ENCODE measurements at places on chromosomes 12 and 14.

DNA sequence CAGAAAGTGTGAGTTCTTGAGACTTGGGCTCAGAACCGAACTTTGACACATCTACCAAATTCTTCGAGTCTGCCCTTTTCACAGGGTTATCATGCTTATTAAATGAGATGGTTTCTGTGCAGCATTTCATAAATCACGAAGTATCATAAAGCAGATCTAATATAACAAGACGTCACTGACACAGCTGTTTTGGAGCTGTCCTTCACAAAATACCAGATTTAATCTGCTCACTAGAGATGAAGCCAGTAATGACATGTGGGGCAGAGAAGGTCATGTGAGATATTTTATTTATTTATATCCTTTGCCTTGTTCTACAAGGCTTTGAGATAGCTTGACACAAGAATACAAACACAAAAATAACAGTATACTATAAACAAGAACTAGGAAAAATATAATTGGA is 127.0 kb downstream of the RPAP3 start:
- DNase-seq, result no peak

GRCh38 chr12:116397148-116397547 is 119.7 kb upstream of the MED13L start:
- DNase-seq, result no peak

- DNase-seq, result no peak
Measured at GRCh38 chr14:55401751-55402150, 9.9 kb downstream of the ATG14 start.

GRCh38 chr12:28427046-28427445 is 236.8 kb downstream of the CCDC91 start:
- no peak for DNase-seq

GRCh38 chr12:26204612-26205289 is 9.4 kb downstream of the SSPN start:
- no peak for DNase-seq

- DNase-seq, result no peak
Measured at GRCh38 chr12:56641219-56641618, 4.6 kb downstream of the ATP5F1B start.

DNA sequence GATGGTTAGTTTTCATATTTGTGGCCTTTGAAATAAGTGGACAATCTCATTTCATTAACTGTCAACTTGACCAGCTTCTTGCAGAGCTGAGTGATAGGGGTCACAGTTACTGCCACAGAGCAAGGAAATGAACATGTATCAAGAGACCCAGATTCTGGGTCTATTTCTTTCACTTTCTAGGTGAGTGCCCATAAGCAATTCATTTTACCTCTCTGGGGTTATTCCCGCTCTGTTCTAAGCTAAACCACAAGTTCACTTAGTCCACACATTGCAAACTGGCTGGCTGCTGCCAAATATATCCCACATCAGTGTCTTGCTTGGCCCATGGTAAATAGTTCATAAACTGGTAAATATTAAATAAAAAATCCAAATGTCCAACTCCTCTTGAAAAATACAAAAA is 29.9 kb downstream of the GPHB5 start:
- DNase-seq, result no peak

GRCh38 chr12:112779181-112779580 is 12.4 kb upstream of the RPH3A start:
- DNase-seq, result no peak

GRCh38 chr12:14858513-14858912 is 15.2 kb upstream of the ART4 start:
- DNase-seq, result no peak

GRCh38 chr14:101196051-101196712 is 292.7 kb upstream of the RTL1 start:
- DNase-seq, result no peak

DNA sequence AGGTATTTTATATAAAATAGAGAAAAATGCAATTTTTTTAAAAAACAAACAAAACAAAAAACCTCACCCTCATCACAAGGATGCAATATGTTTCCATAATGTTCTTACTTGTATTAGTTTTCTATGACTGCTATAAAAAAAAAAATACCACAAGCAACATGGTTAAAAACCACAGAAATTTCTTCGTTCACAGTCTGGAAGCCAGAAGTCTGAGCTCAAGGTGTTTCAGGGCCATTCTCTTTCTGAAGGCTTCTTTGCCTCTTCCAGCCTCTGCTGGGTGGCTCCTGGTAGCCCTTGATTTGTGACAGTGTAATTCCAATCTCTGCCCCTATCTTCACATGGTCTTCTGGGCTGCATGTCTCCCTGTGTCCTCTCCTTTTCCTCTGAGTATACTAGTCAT is 21.5 kb upstream of the SSTR1 start:
- no peak for DNase-seq

DNA sequence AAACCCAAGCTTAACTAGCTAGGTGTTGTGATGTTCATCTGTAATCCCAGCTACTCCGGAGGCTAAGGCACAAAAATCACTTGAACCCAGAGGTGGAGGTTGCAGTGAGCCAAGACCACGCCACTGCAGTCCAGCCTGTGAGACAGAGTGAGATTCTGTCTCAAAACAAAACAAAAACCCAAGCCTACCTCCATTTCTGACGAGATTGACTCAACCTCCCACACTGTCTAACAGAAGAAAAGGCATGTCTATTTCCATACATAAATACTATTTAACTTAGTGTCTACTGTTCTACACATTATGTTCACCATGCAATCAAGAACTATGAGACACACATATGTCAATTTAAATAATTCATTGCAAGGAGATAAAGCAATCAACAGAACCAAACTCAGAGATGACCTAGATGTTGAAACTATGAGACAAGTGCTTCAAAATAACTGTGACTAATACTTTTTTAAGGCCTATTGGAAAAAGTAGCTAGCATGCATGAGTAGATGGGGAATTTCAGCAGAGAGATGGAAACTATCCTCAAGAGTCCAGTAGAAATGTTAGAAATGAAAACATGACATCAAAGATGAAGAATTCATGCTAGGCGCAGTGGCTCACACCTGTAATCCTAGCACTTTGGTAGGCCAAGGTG is 75.9 kb upstream of the DHRS4 start:
- no peak for DNase-seq

DNA sequence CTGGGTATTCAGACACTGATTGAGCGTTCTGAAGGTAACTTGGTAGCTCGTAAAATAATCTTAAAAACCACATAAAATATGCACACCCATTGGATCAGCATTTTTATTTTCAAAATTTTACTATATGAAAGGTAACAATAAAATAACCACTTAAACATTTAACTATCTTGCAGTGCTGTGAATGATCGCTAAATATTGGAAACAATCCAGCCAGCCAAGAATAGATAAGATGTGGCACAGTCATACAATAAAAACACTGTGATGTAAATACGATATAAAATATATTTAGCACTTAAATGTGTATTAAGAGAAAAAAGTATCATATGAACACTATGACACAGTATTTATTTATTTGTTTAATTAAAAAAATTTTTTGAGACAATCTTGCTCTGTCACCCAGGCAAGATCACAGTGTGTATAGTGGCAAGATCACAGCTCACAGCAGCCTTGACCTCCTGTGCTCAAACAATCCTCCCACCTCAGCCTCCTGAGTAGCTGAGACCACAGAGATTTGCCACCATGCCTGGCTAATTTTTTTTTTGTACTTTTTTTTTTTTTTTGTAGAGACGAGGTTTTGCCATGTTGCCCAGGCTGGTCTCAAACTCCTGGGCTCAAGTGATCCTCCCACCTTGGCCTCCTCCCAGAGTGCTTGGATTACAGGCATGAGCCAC is 39.4 kb downstream of the SDR9C7 start:
- no peak for DNase-seq

DNA sequence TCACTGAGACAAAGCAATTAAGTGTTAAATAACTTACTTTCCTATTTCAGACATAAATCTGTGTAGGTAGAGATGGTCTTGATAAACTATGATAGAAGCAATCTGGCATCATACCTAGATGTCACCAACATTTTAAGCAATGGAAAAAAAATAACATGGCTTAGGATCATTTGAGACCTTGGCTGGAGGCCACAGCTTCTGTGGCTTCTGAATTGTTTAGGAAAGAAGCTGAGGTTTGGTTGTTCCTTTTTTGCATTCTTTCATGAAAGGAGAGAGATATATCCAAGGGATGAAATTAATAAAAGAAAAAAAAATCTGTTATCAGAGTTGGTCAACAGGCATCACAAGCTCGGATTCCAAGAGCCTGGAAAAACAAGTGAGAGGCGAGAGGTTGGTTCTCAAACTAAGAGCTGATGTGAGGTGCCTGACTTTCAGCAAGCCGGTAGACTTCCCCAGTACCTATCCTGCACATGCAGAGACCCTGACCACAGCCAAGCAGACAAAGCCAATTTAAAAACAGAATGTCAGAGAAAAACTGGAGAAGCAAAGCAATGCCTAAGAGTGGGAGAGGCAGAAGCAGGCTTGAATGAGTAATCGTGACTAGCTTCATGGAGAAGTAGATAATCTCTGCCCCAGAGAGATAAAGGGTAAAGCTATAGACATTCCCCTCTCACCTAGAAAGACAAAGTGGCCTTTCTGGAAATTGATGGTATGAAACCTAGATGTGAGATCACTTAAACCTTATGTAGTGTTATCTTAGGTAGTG is 43.4 kb upstream of the ST8SIA1 start:
- DNase-seq, result no peak

DNA sequence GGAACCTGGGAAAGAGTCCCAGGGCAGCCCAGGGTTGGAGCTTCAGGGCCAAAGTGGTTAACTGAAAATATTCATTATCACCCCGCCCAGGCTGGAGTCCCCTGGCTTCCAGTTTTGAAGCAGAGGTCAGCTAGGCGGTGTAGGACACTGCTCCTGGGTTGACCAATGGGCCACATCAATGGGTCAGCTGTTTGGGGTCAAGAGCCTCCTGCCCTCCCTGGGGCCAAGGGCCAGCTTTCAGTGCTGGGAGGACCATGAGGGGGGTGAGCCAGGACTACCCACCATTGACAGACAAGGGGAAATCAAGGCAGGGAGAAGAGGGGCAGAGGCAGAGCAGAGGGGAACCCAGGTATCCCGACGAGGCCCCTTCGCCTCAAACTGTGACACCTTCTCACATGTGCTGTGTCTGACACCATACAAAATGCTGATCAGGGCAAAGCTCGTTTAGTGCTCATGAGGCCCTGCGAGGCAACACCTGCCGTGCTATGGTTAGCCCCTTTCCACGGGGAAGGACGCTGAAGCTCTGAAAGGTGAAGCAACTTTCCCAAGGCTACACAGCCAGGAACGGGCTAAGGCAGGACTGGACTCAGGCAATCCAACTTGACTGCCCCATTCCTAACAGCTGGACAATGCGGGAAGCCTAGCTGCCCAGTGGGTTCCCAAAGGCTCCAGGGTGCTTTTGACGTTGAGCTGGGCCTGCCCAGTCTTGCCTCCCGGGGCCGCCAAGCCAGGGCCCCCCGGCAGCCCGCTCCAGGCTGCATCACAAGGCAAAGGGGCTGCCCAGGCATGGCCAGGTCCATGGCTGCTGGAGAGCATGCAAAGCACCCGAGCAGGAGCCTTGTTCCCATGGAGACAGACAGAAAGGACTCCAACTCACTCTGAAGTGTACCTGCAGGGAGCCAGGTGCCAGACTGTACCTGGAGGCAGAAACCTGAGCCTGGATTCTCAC is 2.0 kb downstream of the SYNE3 start:
- no peak for DNase-seq

GRCh38 chr12:103257763-103258162 is 238.0 kb downstream of the C12orf42 start:
- DNase-seq, result no peak

GRCh38 chr12:96570579-96570978 is 81.2 kb downstream of the CFAP54 start:
- no peak for DNase-seq

DNA sequence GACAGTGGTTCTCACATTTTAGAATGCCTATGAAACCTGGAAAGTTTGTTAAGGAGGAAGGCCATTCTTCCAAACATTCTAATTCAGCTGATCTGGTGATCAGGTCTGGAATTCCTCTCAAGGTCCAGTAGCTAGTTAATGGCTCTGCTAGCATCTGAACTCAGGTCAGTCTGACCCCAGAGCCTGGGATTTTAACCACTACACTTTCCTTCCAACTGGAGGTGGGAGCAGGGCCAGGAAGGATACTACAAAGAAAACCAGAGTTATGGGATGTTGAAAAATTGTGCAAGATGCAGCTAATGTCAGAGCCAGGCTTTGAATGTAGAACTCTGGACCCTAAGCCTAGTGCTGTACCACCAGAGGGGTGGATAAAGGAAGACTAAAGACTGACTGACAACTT is 73.6 kb upstream of the NID2 start:
- no peak for DNase-seq

DNA sequence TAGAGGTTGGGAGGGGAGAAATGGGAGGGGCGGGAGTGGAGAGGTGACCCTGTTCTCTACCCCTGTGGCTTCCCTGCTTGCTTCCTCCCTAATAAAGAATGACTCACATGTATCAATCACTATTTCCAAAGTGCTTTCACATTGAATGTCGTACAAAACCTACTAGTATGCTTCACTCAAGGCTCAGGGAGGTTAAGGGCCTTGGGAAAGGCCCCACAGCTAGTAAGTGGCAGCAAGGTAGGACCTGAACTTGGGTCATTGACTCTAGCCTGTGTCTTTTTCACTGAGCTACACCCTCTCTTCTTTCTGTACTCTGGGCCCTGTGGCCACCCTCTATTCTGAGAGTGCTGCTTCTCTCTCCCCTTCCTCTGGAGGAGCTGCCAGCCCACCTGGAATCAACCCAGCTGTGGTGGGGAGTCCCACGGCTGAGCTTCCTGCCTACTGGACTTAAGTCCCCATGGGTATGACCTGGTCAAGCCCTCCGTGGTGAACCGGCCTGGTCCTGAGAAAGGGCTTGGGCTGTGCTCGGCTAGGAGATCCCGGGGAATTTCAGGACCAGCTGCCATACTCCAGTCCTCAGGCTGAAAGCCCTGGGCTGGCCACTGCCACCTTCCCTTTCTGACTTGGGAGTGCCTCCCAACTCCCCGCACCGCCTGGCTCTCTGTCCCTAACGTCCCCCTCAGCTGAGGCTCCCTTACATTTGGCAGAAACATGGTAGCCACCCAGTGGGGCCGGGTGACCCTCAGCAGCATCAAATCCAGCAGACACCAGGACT is 13.0 kb downstream of the SLC48A1 start:
- DNase-seq, result no peak

DNA sequence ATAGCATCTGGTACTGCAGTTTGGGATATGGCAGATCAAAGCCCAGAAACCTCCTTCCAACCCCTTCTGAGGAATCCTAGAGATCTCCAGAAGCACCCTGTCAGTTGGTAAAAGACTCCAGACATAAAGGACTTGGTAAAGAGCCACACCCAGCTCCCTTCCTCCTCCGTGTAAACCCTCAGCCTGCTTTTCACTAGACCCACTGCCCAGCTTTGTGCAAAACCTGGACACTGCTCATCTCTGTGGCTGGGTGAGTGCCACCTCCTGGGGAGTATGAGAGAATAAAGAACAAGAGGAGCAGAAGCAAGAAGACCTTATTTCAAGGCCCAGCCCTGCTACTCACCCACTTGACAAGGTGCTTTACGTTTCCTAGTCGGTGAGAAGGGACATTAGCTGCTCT is 33.0 kb downstream of the ANO2 start:
- no peak for DNase-seq

GRCh38 chr14:104999361-104999760 is 13.8 kb downstream of the CLBA1 start:
- DNase-seq, result no peak

Data from stimulated activated CD4-positive, alpha-beta T cell treated with anti-CD3 and anti-CD28 coated beads, Interleukin-12 subunit alpha, Interleukin-12 subunit beta, amount 100 ng/mL, for 24 hours (primary cell).